ENCODE measurements at places on chromosomes 4 and X.

DNA sequence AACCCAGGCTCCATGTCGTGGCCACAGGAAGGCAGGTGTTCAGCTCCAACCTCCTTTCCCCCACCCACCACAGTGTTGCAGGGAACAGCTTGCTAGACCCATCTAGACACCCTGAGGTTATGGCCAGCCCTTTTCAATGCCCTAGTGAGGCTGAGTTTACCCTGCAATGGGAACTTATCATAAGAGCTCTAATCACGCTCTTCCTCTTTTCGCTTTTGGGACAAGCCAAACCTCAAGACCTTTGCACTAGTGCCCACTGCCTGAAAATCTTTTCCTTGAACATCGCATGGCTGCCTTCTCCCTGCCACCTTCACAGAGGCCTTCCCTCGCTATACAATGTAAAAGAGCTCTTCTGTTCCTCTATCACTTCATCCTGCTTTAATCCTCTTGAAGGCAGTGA lies 2.4 kb upstream of the FGFBP2 start:
- DNase-seq: no peak

GRCh38 chrX:150940844-150941495 lies 42.2 kb upstream of the HMGB3 start:
- no peak for DNase-seq

- no peak for DNase-seq
Measured at GRCh38 chr4:101256222-101256621, 91.1 kb downstream of the PPP3CA start.

DNA sequence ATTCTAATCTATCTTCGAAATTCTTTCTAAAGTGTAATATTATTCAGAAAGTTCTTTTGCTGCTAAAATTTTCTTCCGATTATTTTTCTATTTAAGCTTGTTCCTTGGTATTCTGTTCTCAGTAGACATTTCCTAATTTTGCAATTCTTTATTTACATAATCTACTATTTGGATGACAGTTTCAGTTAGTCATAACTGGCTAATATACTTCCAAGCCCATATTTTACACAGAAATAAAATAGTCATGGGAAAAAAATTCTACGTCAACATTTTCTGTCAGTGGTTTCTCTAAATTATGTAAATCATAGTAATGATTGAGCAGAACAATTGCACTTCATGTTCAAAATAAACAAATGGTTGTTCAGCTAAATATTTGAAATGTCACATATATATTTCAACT lies 178.0 kb upstream of the ANKRD50 start:
- peak; percentile 62 for DNase-seq

DNA sequence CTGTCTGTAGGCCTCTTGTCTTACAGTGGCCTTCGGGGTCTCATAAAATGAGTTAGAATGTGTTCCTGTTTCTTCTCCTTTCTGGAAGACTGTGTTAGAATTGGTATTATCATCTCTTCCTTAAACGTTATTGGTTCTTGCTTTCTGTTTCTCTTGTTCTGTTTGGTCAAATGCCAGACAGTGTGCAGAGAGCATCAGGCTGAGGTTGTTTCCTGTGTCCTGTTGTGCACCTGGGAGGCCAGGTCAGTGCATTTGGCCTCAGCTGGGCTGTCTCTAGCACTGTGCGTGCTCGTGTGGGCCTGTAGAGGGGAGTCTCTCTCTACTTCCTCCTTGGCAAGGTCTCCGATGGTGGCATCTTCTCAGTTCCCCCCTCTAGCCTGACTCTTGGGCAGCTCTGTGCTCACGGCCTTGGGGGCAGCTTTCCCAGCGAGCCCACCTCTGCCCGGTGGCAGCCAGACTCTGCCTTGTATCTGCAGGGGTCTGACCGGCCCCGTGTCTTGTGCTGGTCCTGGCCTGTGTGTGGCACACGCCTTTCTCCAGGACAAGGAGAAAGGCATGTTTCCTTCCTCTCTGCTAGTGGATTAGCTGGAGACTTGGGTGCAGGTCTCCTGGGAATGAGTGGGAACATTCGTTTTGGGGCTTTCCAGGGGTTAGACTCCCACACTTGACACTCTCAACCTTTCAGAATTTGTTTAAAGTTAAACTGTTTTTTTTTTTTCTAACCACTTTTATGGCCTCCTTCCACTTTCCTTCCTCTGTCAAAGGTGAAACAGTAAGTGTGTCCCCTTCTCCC lies 62.3 kb downstream of the FAM193A start:
- no peak for DNase-seq

DNA sequence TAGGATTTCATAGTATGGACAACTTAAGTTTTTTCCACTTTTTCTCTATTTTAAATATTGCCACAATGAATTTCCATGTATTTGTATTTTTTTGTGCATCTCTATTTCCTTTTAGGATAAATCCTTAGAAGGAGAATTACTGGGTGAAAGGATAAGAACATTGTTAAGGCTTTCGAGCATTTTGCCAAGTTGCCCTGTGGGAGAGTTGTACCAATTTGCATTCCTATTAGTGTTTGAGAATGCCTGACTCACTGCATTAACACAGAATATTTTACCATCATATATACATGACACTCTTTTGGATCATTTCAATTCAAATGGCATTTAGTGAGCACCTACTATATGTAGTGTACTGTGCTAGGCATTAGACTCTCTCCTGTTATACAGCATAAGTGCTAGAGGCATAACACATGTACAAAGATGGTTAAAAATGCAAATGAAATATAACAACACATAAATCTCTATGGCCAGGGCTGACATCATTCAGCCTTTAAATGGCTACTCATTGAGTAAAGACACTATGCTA lies 57.0 kb downstream of the PLAC1 start:
- peak; percentile 71 for DNase-seq

DNA sequence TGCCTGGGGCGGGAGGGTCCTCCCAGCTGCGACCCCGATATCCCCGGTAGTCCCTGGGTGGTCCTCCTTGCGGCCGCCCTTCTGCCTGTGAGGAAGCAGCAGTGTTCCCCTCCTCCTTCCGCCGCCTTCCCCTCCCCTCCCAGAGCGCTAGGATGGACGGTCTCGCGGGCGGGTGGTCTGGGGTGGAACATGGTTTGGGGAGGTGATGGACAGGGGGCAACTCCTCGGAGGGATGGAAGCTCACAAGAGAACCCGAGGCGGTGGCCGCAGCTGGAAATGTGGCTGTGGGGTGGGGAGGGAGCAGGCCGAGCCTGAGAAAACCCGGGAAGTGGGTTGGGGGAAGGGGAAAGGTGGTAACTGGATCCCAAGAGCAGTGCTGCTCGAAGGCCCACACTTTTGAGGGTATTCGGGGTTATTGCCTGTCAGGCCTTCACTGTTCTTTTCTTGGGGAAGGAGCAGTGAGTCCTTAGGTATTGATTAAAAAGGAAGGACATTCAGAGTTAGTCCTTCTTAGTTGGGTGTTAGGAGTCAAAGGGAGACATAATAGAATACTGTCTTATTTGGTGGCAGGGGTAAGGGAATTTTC lies 581 bp downstream of the UBE2K start:
- peak; percentile 39 for DNase-seq

GRCh38 chr4:80189956-80190677 lies 7.2 kb upstream of the PRDM8 start:
- no peak for DNase-seq

GRCh38 chrX:39174772-39175417 lies 373.6 kb downstream of the MID1IP1 start:
- no peak for DNase-seq

GRCh38 chr4:129334136-129334535 lies 238.2 kb downstream of the C4orf33 start:
- no peak for DNase-seq

DNA sequence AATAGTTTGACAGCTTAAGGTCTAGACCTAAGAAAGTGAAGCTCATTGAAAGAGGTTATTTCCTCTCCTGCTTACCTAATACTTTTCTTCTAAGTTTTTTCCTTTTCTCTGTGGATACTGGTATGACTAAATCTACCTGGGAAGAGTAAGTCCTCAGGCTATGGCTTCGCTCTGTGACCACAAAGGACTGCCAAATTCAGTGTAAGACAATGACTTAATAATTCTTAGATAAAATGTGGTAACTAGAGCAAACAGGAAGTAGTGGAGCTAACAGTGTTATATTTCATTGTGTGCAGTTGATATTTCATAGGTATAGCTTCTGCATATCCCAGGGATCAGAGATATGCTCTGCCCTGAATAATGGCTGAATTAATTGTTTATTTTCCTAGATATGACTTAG lies 418.9 kb downstream of the CCSER1 start:
- no peak for DNase-seq

DNA sequence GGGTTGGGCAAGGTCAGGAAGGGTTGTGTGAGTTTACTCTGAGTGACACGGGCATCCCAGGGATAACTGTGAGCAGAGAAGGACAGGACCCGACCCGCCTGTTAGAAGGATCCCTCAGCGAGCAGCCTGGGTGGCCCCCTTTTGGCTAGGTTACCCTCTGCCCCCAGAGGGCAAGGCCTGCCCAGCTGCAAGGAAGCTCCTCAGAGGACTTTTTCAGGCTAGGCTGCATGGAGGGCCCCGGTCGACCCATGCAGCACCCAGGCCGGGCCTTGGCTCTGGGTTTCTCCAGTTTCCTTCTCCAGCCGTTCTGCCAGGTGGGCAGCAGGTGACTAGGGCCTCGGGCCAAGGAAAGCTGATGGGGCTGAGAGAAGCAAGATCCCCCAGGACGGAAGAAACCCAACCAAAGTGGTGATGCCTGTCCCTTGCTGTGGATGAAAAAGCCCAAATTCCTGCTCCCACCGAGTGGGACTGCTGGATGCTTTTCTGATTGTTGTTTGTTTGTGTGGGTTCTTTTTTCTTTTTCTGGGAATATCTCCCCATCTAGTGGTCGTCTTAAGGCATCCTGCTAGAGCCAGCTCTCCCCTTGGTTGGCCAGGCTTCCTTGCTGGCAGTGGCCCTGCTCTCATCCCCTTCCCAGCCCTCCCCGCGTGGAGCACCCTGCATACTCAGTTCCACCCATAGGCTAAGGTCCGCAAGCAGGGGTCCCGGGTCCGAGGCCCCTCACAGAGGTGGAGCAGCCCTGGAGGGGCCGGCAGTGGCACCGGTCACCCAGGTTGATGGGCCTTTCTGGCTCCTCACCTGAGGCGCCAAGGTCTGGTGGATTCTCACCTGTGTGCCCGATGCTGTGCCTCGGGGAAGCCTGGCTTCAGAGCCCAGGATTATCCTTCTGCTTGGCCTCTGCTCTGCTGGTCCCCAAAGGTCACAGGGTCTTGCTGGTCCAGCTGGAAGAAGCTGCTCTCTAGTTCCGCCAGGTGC lies 1.8 kb downstream of the ZFP92 start:
- no peak for DNase-seq

- DNase-seq: no peak
Measured at GRCh38 chr4:6197433-6198174, 2.7 kb downstream of the JAKMIP1 start.

- no peak for DNase-seq
Measured at GRCh38 chr4:106245176-106245575, 70.8 kb downstream of the TBCK start.

GRCh38 chr4:148735432-148736155 lies 293.4 kb upstream of the NR3C2 start:
- DNase-seq: no peak

DNA sequence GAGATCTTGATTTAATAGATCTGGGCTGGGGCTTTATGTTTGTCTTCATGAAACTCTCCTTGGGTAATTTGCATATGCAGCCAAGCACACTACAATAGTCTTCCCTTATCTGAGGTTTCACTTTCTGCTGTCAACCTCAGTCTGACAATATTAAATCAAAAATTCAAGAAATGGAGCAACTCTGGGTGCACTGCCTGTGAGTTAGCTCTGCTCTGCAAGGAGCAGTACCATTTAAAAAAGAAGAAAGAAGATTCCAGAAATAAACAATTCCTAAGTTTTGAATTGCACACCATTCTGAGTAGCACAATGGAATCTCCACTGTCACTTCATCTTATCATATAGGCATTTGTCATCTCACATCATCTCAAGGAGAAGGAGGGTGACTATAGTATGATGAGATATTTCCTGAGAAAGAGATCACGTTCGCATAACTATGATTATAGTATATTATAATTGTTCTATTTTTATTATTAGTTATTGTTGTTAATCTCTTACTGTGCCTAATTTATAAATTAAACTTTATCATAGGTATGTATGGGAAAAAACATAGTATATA lies 9.4 kb downstream of the FNIP2 start:
- DNase-seq: no peak

All from fibroblast of skin of back (primary cell).